Fibroblast of upper back skin (primary cell): ENCODE measurements at places on chromosomes 3 and 15.
A peak's percentile ranks its signal among the peaks of the same experiment; 100 is the strongest.

- peak; percentile 77 for DNase-seq
These were observed 29.4 kb upstream of the TMEM45A start for GRCh38 chr3:100463002-100463401.

- DNase-seq, result peak; percentile 5
These were observed 746.3 kb downstream of the ZPLD1 start for GRCh38 chr3:103181160-103181559.

GRCh38 chr3:196691386-196691785 is 20.7 kb downstream of the CEP19 start:
- DNase-seq, result no peak

DNA sequence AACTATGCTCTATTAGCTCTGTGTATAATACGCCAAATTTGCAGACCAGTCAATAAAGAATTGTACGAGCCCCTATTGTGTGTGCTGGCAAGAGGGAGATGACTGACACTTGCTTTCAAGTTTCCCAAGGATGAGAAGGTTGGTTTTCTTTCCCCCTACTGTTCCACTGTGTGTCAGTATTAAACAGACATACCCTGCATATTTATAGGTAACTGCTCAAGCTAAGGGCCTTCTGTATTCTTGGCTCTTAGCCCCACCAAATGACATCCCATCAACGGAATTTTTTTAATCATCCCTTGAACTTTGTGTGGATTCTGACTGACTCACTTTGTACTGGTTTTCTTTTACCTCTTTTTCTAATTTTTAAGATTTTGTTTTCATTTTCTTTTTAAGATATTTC is 60.6 kb upstream of the GYG1 start:
- peak; percentile 90 for DNase-seq

DNA sequence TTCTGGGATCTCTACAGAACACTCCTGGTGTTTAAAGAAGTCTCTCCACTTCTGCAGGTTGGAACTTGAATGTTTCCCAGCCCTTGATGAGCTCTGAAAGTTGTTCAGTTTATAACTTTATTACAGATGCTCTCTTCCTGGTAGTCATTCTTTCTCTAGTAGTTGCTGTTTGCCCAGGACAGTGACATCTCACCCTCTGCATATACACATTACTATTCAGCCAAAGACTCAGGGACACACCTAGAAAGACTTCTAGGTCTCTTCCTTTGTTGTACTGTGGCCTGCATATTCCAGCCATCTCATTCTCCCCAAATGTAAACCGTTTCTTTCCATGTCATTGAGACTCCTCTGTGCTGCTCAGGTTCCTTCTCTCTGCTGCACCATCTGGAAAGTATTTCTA is 76.7 kb downstream of the MITF start:
- no peak for DNase-seq

GRCh38 chr15:49625460-49626036 is 4.7 kb downstream of the DTWD1 start:
- no peak for DNase-seq

- DNase-seq, result peak; percentile 44
These were observed 76.0 kb downstream of the FEM1B start for GRCh38 chr15:68353421-68354135.
